NCI-H748 treated with DMSO at 0.1 percent for 48 hours (cell line): ENCODE measurements at places on chromosomes 5 and 9.
A peak's percentile ranks its signal among the peaks of the same experiment; 100 is the strongest.

DNA sequence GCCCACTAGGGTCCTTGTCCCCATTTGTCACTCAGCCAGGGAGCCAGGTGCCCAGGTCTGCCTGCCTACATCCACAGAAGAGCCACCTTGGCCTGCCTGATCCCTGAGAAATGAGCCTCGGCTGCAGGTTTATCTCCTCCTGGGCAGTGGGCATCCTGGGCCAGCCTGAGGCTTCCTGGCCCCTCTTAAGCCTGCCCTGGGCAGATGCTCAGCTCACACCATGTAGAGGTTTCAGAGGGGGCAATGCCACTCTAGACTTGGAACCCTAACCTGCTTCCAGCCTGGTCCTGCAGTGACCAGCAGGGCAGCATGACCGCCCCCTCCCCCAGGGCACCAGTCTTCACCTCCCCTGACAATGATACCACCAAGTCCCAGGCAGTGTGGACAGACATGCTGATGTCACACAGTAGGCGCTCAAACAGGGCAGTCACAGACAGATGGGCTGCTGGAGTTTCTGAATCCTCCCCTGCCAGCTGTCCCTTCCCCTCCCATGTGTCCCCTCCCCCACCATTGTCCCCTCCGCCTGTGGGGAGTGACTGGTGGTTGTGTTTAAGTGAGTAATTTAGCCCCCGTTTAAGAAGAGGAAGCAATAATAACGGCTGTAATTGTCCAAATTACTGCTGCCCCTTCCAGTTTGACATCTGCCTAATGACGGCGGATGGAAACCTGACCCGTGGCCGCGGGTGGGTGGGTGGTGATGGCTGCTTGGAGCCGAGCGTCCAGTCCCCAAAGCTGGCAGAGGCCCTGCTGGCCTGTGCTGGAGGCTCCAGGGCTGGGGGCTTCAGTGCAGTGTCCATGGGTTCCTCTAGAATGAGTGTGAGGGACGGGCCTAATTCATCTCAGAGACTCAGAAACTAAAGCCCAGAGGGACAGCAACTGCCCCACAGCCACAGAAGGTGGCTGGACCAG is 147.7 kb downstream of the BARX1 start:
- peak; percentile 96 for DNase-seq

DNA sequence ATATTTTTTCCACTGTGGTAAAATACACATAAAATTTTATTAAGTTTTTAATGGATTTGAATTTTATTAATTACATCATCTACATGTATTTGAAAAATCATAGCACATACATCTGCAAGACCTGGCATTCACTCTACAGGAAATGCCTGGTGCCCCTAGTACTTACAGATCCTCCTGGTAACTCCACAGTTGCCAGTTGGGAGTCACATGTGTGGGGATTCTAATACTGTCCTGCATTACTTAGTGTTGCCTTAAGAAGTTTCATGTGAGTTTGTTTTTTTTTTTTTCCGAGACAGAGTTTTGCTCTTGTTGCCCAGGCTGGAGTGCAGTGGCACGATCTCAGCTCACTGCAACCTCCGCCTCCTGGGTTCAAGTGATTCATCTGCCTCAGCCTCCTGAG is 18.1 kb downstream of the KDM3B start:
- no peak for DNase-seq

DNA sequence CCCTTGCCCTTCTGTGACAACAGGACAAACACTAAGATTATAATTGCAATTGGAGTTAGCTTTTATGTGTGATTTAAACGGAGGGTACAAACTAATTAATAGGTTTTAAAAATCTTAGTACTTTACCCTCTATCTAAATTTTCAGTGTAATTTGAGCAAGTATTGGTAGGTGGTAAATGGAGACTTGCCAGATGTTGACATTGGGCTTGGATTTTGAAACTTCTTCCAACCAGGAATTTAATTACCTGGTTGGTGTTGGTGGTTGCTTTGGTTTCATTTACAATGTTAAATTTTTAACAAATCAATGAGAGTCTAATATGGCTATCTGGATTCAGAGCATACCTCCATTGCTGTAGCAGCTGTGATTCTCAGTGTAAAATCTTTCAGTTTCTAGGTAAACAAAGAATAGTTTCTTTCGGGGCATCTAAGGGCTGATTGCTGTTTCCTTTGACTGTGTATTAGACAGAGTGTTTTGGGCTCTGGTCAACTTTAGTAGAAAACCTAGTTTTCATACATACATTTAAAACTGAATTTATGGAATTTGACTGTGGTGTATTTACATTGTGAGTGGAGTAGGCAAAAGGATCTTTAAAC is 1.9 kb downstream of the DAPK1 start:
- no peak for DNase-seq

- no peak for DNase-seq
Observed at GRCh38 chr9:95073918-95074317, 243.6 kb downstream of the FANCC start.

DNA sequence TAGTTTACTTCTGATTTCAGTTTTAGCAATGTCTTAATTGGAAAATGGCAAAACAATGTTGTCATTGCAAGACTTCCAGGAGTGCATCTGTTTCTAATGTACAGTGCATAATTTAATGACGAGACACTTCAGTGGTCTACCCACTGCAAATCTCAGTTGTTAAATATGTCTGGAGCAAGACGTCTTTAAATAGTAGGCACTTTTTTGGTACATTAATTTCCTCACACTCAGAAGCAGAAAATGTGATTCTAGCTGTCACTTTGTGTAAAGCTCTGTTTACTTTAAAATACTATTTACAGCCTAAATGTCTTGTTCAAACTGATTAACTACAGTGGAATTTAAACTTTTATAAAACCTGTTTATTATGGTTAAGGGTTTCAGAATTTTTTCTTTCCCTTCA is 815.5 kb downstream of the TLE1 start:
- no peak for DNase-seq

DNA sequence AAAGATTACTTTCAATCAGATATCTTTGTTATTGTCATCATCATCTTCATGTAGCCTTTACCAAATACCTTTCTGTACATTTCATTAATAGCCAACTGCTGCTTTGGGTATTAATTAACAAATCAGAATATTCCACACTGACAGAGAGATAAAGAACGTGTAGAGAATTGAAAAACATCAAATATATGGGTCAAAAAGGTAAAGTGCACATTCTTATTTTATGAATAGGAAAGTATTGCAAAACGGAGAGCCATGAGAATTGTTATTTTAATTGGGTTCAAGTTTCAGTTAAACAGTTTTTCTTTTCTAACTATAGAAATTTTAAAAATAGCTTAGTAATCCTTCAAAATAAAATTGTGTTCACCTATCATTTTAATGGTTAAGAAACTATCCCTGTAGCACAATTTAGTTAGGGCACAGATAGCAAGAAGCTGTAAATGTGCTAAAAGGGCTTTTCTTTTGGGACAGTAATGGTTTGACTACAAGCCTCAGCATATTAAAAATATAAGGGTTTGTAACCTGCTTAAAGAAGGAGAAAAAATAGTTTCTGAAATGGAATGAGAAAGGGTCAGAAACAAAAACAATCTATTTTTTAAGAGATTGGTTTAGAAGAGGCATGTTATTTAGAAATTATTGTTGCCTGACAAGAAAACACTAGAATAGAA is 62.9 kb downstream of the PDE4D start:
- DNase-seq: no peak

DNA sequence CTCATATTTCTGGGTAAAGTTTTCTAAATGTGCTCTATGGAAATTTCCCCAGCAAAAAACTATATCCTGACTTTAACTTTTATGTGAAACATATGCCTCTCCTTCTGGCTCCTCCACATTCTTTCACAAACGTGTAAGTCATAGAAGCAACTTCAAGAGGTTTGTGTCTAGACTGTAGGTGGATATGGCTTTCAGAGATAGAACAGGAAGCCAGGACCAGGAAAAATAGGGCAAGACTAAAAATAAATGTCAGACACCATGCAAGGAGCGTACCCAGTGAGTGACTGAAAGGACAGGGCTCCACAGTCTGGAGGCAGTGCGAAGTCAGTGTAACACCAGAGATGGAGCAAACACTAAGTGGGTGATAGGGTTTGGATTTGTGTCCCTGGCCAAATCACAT is 240.7 kb downstream of the COX7C start:
- DNase-seq: no peak

DNA sequence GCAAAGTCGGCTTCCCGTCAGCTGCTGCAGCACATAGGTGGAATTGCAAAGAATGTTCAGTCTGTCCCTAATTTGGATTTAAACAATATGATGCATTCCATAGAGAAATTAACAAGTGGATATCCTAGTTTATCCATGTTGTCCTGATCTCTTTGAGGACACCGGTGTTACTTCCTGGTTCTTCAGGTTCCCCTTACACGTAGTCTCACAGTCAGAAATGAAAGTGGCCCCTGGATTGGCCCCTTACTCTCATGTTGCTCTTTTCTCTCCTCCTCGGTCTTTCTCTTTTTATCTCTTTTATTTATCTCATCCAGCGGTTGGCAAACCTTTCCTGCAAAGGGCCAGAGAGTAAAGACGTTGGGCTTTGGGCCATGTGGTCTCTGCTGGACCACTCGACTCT is 265.1 kb downstream of the GAS1 start:
- no peak for DNase-seq

- DNase-seq: no peak
Observed at GRCh38 chr5:158845941-158846340, 253.8 kb downstream of the EBF1 start.
